ENCODE measurements at places on chromosomes 4 and X.

- no peak for DNase-seq
Measured at GRCh38 chr4:95877636-95878035, 37.7 kb downstream of the PDHA2 start.

- no peak for DNase-seq
Measured at GRCh38 chrX:149248073-149248625, 257.0 kb downstream of the IDS start.

GRCh38 chr4:165312506-165312905 lies 15.0 kb upstream of the MSMO1 start:
- DNase-seq = no peak

GRCh38 chrX:10156199-10157031 lies at the start of gene CLCN4:
TSS of gene CLCN4 (plus strand) at chrX:10156975. CDS start at chrX:10185033, 28,058 bp downstream.
- DNase-seq = no peak

- no peak for DNase-seq
Measured at GRCh38 chrX:7330556-7330955, 182.6 kb upstream of the PUDP start.

Measured in NCI-H446 treated with DMSO at 0.1 percent for 48 hours (cell line).